Activated T-cell treated with anti-CD3 and anti-CD28 coated beads, Interleukin-2, amount 50 U/mL, for 4 hours (primary cell): ENCODE measurements at places on chromosomes 12 and 14.

DNA sequence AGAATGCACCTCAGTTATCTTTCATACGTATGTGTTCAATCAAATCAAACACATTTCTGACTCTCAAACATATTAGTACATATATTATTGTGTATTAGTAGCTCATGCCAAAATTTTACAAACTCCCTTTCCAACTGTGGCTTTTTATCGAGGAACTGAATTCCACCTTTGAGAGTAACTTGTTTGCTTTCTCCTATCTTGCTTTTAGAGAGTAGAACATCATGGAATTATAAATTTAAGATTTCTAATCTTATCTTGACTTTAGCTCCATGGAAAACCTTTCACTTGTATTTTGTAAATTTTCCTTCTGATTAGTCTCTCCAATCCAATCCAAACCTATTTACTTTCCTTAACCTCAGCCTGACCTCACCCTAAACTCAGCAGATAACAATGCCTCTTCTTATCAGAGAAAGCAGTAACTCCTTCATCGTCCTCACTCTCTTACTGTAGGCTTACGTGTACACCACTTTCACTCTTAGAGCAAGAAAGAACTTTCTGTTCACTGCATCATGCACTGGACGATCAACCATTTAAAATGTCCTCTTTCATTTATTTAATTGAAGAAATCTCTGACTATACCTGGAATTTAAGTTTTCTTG is 164.5 kb downstream of the TMTC3 start:
- no peak for DNase-seq

DNA sequence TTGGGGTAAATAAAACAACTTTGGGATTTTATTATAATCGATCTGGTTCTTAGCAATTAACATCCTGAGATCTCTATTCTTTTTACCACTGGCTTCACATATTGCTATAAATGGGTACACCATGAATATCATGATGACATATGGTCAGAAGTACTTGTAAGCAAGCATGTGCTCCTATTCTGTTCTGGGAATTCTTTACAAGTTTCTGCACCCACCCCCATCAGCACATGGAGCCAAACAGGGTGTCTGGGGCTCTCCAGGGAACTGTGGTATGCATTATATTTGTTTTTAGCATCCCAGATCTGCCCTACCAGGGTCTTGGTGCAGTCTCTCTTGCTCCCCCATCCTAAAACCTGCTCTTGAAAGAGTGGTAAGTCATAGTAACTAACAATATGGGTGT is 31.3 kb downstream of the DMAC2L start:
- DNase-seq = no peak

- no peak for DNase-seq
These were observed 299.6 kb downstream of the DPF3 start for GRCh38 chr14:72594099-72594901.

DNA sequence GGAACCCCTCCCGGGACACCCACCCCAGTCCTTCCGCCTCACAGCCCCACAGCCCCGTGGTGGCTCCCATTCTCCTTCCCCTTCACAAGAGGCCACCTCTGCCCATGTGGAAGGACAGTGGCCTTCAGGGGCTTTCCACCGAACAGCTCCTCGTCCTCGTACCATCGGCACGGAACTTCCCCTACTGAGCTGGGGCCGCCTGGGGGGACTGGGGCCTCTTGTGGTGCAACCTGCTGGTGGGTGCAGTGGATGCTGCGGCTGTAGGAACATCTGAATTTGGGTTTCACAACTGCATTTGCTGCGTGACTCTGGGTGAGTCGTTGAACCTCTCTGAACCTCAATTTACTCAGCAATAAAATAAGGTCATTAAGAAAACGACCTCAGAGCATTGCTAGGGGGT is 50.9 kb downstream of the RFLNA start:
- DNase-seq = no peak

- no peak for DNase-seq
These were observed 109.0 kb downstream of the APAF1 start for GRCh38 chr12:98754095-98754494.

GRCh38 chr12:104929368-104929767 is 28.7 kb downstream of the SLC41A2 start:
- no peak for DNase-seq

DNA sequence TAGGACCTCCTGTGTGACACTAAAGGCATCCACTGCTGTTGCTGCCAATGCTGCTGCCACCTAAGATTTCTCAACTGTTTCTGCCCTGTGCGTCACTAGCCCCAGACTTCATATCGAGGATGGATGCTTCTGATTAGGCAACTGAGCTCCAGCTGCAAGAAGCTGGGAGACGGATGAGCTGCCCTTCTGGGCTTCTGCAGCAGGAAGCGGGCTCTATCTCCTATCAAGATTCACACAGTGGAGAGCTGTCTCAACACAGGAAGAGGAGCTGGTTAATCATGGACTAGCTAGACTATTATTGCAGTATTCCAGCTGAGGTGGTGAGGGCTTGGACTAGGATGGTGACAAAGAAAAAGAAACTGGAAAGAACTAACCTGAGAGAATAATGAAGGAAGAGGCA is 59.2 kb upstream of the PELI2 start:
- DNase-seq = no peak

- DNase-seq = no peak
These were observed at the start of gene NUAK1 for GRCh38 chr12:106138633-106139421. NUAK1 (minus strand) TSS chr12:106138954; CDS start chr12:106138653, 301 bp downstream.

DNA sequence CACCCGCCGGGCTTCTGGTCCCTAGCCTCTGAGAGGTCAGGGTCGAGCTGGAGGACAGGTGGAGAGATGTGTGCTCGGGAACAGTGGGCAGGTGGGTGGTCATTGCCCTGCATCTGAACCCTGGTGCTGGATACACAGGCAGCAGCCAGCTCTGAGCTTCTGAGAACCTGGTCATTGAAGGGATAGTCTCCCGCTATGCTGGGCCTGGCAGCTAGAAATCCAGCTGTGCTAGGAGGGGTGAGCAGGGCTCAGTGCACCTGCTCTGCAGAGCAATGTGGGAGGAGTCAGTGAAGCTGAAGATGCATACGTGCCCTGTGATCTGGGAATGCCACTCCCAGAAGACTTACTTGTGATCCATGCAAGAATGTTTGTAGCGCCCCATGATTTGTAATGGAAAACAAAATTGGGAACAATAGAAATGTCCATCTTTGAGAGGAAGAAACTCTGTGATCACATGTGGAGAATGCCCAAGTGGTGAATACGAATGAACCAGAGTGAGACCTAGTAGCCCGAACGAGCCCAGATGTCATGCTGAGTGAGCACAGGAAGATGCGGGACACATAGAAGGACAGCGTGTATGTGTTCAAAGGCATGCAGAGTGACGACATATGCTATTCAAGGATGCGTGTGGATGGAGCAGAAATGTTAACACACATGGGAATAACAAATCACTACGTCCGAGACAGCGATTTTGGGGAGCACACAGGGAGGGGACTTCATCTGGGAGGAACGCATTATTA is 63.4 kb downstream of the AACS start:
- DNase-seq = no peak

DNA sequence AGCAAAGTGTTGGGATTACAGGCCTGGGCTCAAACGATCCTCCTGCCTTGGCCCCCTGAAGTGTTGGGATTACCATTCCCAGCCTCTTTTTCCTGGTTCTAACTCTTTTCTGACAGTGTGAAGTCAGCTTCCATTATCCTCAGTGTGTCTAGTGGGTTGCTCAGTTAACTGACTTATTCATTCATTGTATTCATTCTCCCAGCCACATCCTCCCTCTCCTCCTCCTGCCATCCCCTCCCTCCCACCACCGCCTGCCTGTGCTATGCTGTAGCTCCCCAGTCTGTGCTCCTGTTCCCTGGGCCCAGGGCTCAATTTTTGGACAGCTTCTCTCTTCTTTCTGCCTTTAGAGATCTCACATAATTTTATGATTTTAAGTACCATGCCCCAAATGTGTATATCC is 19.4 kb downstream of the ATP6V0A2 start:
- no peak for DNase-seq

GRCh38 chr12:101931498-101932326 is 54.3 kb downstream of the DRAM1 start:
- DNase-seq = no peak

DNA sequence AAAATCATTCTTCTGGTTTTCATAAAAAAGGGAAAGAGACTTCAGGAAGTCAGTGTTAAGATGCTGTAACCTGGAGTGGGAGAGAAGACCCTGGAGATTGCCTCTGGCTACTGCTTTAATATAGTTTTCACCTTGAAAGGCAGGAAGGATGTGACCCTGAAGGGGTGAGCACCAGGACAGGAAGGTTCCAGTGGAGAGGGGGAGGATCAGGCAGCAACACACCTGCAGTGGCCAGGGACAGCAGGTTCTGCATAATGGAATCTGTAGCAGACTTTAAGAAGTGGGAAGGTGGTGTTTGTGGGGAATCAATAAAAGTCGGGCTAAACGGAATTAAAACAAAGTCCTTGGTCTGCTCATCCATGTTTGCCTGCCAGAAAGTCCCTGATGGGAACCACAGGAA is 6.3 kb upstream of the HEATR5A start:
- DNase-seq = no peak

DNA sequence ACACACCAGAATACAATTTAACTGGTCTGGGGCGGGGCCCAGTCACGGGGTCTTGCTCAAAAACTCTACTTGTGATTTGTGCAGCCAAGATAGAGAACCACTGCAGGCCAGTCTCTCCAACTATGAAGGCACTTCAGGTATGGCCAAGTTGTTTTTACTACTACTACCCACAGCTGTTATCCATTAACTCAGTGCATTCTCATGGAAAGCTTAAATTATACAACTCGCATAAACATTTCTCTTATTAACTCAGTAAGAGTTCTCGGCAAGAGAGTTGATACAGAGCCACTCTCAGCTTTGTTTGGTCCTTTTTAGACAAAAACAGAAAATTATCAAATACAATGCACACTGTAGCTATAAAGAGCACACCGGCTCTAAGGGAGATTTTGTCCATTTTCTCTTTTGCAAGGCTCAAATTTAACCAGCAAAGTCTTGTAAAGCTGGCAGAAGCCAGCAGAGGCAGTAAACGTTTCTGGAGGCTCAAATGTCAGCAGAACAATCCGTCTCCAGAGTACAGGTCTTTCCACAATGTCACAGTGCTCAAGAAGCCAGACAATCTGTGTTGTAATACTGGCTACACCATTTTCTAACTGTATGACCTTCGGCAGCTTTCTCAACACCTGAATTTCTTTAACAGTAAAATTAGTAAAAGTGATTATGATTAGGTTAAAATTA is 85.9 kb downstream of the PTGER2 start:
- DNase-seq = no peak

GRCh38 chr14:61103541-61104339 is 122.7 kb downstream of the SLC38A6 start:
- no peak for DNase-seq

DNA sequence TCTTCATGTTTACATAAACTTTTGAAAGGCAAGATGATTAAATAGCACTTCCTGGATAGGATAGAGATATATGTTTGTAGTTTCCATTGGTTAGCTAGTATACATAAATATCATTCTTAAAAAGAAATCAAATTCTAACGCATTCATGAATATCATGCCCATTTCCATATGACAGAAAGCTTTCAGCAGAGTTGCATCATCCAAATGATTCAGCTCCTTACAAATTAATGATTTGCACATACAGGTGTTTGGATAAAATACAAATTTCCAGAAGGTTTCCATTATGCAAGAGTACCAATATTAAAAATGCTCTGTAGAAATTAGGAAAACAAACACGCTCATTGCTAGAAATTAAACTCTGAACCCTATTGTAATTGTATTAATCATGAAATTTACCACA is 264.4 kb downstream of the FOXG1 start:
- DNase-seq = no peak

DNA sequence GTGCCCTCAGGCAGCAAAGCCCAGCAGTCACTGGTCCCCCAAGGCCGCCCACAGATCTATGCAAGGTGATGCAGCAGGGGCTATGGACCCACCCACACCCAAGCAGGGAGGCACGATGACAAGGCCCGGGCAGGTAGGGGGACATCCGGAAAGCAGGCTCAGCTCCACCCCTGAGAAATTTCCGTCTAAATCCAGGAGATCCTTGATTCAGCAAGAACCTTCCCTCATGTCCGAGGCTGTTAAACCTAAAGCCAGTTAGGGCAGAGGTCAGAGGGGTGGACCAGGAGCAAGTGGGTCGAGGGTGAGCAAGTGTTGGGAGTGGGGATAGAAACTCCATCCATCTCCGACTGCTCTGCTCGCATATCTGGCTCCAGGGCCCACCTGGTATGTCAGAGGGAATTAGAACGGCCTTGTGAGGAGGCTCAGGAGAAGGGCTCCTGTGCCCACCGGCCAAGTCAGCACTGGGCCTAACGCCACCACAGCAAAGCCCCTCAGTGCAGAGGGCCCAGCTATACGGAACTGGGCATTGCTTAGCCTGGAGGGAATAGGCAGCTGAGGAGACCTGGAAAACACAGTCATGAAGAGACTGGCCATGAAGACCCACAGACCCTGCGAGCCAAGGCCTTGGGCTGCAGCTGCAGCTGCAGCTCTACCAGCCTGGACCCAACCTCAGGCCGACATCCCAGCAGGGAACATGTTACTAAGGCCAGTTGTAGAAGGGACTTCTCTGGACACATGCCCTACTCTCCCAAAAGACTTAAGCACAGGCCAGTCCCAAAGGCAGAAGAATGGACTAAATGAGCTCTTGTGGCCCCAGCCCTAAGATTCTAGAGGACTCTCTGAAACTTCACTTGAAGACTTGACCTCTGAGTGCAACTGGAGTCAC is 34.3 kb downstream of the DAD1 start:
- no peak for DNase-seq

GRCh38 chr12:43912859-43913258 is 77.0 kb downstream of the TMEM117 start:
- no peak for DNase-seq

DNA sequence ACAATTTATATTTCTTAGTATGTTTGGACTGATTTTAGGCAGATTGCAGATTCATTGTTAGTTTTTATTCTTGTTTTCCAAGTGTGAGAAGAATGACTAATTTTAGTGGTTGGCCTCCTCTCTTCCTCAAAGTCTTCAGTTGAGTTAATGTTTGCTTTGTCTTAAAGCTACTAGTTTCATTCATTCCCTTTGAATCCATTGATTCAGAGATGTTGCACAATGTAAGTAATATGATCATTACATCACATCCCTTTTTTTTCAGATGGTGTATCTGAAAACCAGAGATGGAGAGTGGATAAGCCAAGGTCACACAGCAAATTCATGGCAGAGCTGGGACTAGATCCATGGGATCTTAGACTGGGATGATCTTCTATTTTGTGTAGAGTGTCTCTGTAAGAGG is 577.5 kb downstream of the BCL11B start:
- no peak for DNase-seq

DNA sequence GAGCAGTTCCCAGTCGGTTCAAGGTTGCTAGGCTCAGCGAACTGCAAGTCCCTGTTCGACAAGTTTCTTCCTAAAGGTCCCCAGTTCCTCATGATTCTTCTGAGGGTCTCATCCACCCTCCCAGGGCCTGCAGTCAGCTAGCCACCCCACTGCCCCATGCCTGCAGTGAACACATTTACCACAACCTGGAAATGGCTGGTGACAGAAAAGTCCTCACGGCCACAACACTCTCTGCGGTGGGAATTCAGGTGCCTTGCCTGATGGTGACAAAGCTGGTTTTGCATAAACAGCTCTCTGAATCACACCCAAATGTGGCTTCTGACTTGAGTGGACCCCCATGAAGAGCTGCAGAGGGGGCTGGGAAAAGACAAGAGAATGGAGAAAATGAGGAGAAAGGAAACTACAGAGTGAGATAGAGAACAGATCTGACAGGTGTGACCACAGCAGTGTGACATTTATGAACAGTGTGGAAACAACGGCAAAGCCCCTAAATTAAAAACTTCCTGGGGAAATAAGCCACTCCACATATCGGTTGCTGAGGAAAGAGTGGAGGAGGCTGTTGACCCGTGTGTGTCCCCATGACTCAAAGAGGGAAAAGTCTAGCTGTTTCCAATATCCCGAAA is 1.3 kb upstream of the CD27 start:
- DNase-seq = no peak
